ENCODE measurements at places on chromosomes 5 and 9. TPM values are rescaled to one million over a fixed set of nuclear protein-coding genes. Genes with fewer than 3 reads are reported as not detected.

PLPP7 gene
- not detected for total RNA-seq

GRCh38 chr9:137224830-137225694 is at the start of gene CYSRT1:
CYSRT1 (plus strand) TSS chr9:137225174; CDS start chr9:137225622, 448 bp downstream.
- DNase-seq, result no peak
- peaks cover 3% of the 10 kb centered on the region for H3K36me3 ChIP-seq
- peaks cover 19% of the 10 kb centered on the region for H3K4me1 ChIP-seq
- H3K27ac ChIP-seq, result no peak within 1 kb of the TSS
- H3K4me3 ChIP-seq, result peak within 1 kb of the TSS; percentile 82
- peaks cover 3% of the 10 kb centered on the region for H3K27me3 ChIP-seq

GRCh38 chr5:141824717-141825116 is 53.5 kb downstream of the PCDH1 start:
- peaks cover 4% of the 10 kb centered on the region for H3K27me3 ChIP-seq
- no peak overlapping the region for H3K4me3 ChIP-seq
- H3K4me1 ChIP-seq, result peaks cover 10% of the 10 kb centered on the region
- no peak for DNase-seq
- H3K36me3 ChIP-seq, result no peaks in the 10 kb centered on the region
- no peak overlapping the region for H3K27ac ChIP-seq

DNA sequence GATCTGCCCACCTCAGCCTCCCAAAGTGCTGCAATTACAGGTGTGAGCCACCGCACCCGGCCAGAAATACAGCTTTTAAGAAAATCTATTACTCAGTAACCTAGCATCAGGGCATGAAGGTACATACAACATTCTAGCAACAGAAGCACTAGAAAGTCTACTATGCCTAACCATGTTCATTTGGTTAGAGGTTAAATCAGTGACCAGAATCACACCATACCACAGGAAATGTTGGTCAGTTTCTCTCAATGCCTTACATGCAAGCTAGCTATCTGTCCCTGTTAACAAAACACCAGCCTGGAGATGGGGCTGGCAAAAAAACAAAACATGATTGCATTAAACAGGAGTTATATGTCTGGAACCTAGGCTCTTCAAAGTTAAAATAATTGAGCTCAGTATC is 104.1 kb downstream of the STRBP start:
- no peaks in the 10 kb centered on the region for H3K27me3 ChIP-seq
- no peak overlapping the region for H3K27ac ChIP-seq
- H3K36me3 ChIP-seq, result no peaks in the 10 kb centered on the region
- no peak for DNase-seq

GRCh38 chr9:6384732-6385131 is 28.3 kb upstream of the UHRF2 start:
- no peak overlapping the region for H3K27ac ChIP-seq
- DNase-seq, result no peak
- H3K4me1 ChIP-seq, result no peaks in the 10 kb centered on the region
- H3K4me3 ChIP-seq, result no peak overlapping the region

DNA sequence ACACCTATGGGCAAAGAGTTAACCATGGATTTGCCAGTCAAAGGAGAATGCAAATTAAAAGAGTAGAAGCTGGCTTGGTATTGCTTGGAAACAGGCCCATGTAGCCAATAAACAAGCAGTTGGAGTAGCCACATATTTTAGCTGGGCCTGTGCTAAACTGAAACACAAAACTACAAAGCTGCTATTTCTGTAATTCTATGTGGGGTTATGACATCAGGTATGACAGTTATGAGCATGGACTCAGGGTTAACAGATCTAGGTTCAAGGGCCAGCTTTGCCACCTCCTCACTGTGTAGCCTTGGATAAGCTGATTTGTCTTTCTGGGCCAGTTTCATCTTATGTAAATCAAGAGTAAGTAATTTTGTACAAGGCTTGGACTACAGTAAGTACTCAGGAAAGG is 142.7 kb downstream of the PIP5K1B start:
- no peaks in the 10 kb centered on the region for H3K27me3 ChIP-seq
- no peak for DNase-seq
- H3K4me3 ChIP-seq, result no peak overlapping the region
- H3K36me3 ChIP-seq, result no peaks in the 10 kb centered on the region
- H3K4me1 ChIP-seq, result no peaks in the 10 kb centered on the region
- H3K27ac ChIP-seq, result no peak overlapping the region

DNA sequence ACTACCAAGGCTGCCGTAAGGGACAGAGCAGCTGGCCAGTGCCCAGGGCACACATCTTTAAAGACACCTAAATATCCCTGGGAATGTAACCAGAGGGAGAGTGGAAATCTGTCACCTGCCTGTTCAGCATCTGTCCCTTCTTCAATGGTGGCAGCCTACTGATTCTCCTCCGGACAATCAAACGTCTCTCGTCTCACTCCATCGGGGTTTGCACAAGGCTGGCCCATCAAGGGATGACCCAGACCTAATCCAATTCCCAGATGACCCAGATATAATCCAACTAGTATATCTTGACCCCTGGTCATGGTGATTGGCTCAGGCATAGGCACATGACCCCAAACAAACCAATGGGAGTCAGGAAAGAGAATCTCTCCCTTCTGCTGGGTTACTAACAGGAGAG is 93.5 kb downstream of the HRH2 start:
- DNase-seq, result no peak
- no peaks in the 10 kb centered on the region for H3K36me3 ChIP-seq
- no peak overlapping the region for H3K4me3 ChIP-seq
- H3K27me3 ChIP-seq, result peaks cover 13% of the 10 kb centered on the region
- no peaks in the 10 kb centered on the region for H3K4me1 ChIP-seq

- no peak overlapping the region for H3K4me3 ChIP-seq
- H3K36me3 ChIP-seq, result no peaks in the 10 kb centered on the region
- peaks cover 4% of the 10 kb centered on the region for H3K27me3 ChIP-seq
- H3K27ac ChIP-seq, result no peak overlapping the region
- H3K4me1 ChIP-seq, result no peaks in the 10 kb centered on the region
These were observed 4.9 kb downstream of the GMCL2 start for GRCh38 chr5:178182158-178182876.

ECM2 gene
- 2.2 TPM for total RNA-seq

CCL28 gene
- total RNA-seq, result 0.18 TPM

DNA sequence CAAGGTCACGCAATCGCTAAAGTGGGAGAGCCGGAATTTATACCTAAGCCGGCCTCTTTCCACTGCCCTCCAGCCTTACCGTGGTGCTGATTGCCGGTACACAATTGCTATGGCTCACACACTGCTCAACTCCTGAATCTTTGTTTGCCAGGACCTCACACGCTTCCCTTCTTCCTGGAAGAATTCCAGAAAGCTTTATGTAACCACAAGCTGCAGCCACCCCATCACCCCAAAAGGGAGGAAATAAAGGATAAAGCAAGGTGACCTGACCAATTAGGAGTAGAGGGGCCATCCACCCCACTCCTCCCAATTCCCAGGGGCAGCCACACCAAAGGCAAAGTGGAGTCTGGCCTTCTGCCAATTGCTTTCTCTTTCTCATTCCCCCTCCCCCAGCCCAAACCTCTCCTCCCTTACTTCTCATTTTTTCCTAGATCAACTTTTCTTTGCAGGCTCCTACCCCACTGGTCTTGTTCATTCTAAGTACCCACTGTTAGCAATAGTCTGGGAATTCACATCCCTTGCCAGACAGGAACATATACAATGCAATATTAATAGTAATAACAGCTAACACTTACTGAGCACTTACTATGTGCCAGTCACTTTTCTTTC is 18.0 kb upstream of the CDC23 start:
- no peaks in the 10 kb centered on the region for H3K36me3 ChIP-seq
- H3K4me1 ChIP-seq, result peaks cover 17% of the 10 kb centered on the region
- peak; percentile 84 for DNase-seq
- H3K27ac ChIP-seq, result no peak overlapping the region

TNFSF8 gene
- not detected for total RNA-seq

GRCh38 chr5:169260896-169261569 is 39.9 kb downstream of the SLIT3 start:
- H3K27ac ChIP-seq, result no peak overlapping the region
- no peaks in the 10 kb centered on the region for H3K36me3 ChIP-seq
- no peak overlapping the region for H3K4me3 ChIP-seq
- H3K4me1 ChIP-seq, result peaks cover 7% of the 10 kb centered on the region

GRCh38 chr9:121782514-121783110 is 131.2 kb downstream of the DAB2IP start:
- H3K4me1 ChIP-seq, result no peaks in the 10 kb centered on the region

DNA sequence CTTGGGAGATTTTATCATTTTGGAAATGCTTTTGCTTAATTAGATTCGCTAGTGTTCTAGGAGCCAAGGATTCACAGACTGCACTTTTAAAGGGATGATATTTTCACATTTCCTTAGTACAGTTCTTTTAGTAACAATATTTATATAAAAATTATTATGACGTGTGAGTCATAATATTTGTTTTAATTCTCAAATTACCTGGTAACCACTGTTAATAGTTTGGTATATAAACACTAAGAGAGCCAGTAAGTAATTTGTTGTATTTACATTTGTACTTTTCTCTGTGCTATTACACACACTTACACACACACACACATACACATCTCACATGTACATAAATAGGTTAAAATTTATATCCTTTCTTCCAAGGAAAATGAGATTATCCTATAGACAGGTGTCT is 58.8 kb upstream of the RAD23B start:
- H3K27me3 ChIP-seq, result no peaks in the 10 kb centered on the region
- no peaks in the 10 kb centered on the region for H3K36me3 ChIP-seq
- no peak overlapping the region for H3K27ac ChIP-seq
- no peak overlapping the region for H3K4me3 ChIP-seq
- peaks cover 7% of the 10 kb centered on the region for H3K4me1 ChIP-seq
- DNase-seq, result no peak

- DNase-seq, result no peak
- no peaks in the 10 kb centered on the region for H3K36me3 ChIP-seq
- no peaks in the 10 kb centered on the region for H3K4me1 ChIP-seq
- no peak overlapping the region for H3K27ac ChIP-seq
- H3K27me3 ChIP-seq, result no peaks in the 10 kb centered on the region
These were observed 84.9 kb downstream of the SLCO4C1 start for GRCh38 chr5:102211165-102211564.

FOXD4L5 gene
- not detected for total RNA-seq

MVB12B gene
- total RNA-seq, result 7.8 TPM

- DNase-seq, result no peak
- H3K27me3 ChIP-seq, result no peaks in the 10 kb centered on the region
- no peak overlapping the region for H3K27ac ChIP-seq
- no peaks in the 10 kb centered on the region for H3K4me1 ChIP-seq
These were observed 218.6 kb downstream of the LURAP1L start for GRCh38 chr9:12993466-12993865.

- DNase-seq, result no peak
- no peak overlapping the region for H3K27ac ChIP-seq
- no peak overlapping the region for H3K4me3 ChIP-seq
- 0 out of 2 replicates have a peak, but pooled peaks cover 3% of the 10 kb centered on the region for H3K27me3 ChIP-seq
These were observed 402.9 kb downstream of the PRR16 start for GRCh38 chr5:120866997-120867396.

GRCh38 chr5:55650386-55650785 is 61.7 kb downstream of the SLC38A9 start:
- DNase-seq, result no peak
- peaks cover 7% of the 10 kb centered on the region for H3K4me1 ChIP-seq
- H3K4me3 ChIP-seq, result no peak overlapping the region
- H3K27ac ChIP-seq, result no peak overlapping the region

- 0 out of 2 replicates have a peak, but pooled peaks cover 5% of the 10 kb centered on the region for H3K4me1 ChIP-seq
- no peaks in the 10 kb centered on the region for H3K27me3 ChIP-seq
- H3K4me3 ChIP-seq, result no peak overlapping the region
- H3K27ac ChIP-seq, result no peak overlapping the region
- no peak for DNase-seq
These were observed 55.6 kb downstream of the EHMT1 start for GRCh38 chr9:137674307-137674975.

DNA sequence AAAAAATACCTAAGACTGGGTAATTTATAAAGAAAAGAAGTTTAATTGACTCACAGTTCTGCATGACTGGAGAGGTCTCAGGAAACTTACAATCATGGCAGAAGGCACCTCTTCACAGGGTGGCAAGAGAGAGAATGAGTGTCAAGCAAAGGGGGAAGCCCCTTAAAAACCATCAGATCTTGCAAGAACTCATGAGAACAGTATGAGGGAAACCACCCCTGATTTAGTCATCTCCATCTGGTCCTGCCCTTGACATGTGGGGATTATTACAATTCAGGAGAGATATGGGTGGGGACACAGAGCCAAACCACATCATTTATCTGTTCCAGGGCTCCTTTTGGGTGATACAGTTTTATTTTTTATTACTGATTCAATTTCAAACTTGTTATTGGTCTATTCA is 23.2 kb upstream of the ADAMTS16 start:
- DNase-seq, result no peak
- no peak overlapping the region for H3K27ac ChIP-seq
- no peak overlapping the region for H3K4me3 ChIP-seq
- H3K4me1 ChIP-seq, result no peaks in the 10 kb centered on the region
- H3K36me3 ChIP-seq, result no peaks in the 10 kb centered on the region
- peaks cover 28% of the 10 kb centered on the region for H3K27me3 ChIP-seq

DNA sequence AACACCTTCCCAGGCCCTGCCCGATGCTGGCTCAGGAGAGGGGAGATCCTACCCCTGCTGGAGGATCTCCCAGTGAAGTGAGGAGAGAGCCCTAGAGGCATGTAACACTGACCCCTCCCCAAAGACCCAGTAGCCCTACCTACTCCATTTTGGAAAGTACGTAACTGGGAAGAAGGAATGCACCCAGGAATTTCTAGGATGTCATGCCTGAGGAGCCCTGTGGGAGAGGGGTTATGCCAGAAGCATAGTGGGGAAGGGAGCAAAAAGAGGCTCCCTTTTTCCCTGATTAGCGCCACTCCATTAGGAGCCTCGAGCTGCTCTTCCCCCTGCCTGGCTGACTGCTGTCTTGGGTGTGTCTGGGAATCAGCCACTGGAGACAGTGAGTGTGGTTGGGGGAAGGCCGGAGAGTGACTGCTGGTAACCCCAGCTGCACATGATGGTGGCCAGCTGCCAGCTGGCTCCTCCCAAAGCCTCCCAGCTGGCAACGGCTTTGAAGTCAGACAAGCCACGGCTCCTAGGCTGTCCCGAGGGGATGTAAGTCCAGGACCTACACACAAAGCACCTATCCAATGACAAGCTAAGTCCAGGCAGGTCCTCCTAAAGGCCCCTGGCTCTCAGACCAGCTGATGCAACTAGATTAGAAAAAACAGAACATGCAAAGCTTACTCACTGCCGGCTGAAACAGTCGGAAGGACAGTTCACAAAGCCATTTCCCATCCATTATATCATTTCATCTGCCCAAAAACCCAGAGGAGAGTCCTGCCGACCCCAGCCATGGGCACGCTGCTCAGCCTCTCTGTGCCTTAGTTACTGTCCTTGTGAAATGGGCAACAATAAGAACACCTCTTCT is 136.5 kb upstream of the ABCA1 start:
- no peaks in the 10 kb centered on the region for H3K36me3 ChIP-seq
- DNase-seq, result peak; percentile 85

AK8 gene
- total RNA-seq, result 0.13 TPM

GRCh38 chr9:105098370-105098769 is 146.1 kb upstream of the SLC44A1 start:
- no peaks in the 10 kb centered on the region for H3K27me3 ChIP-seq
- no peak overlapping the region for H3K27ac ChIP-seq
- no peak for DNase-seq
